Activated CD4-positive, alpha-beta T cell treated with anti-CD3 and anti-CD28 coated beads, Interleukin-2, amount 50 U/mL, for 4 hours (primary cell): ENCODE measurements at places on chromosomes 12 and 14.

GRCh38 chr14:83860631-83861155, 1669.3 kb upstream of the FLRT2 start:
- DNase-seq, result no peak

DNA sequence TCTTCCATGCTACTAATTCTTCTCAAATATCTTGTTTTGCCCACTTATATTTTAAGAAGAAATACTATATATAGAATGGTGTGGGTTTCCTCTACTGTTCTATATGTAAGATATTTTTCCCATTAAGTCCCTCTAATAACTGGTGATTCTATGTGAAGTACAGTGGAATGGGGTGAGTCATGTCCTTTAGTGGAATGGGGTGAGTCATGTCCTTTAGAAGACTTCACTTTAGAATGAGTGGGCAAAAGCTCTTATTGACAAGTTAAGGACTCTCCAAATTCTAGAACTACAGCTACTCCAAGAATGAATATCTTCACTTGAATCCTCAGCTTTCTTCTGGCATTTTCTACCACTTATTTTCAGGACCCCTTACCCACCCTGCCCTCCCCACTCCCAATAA, 349.9 kb downstream of the ETNK1 start:
- no peak for DNase-seq

DNA sequence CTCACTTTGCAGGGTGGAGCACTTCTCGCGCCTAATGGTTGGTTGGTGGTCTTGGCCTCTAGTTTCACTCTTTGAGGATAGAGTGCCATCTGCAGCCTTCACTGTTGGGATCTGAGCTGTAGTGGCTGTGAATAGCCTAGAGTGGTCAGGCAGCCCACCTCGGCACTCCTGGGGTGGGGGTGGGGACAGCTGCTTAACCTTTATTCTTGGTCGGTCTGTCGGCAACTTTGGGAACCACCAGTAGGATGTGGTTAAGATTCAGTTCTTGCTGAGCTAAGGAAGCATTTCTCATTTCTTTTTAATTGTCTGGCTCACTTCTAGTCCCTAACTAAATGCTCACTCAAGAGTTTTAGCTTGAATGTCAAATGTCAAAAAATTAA, 21.1 kb downstream of the TMBIM6 start:
- no peak for DNase-seq

GRCh38 chr14:38199739-38200138, 8.0 kb upstream of the SSTR1 start:
- no peak for DNase-seq

GRCh38 chr12:31931796-31932715, 27.2 kb upstream of the RESF1 start:
- no peak for DNase-seq

DNA sequence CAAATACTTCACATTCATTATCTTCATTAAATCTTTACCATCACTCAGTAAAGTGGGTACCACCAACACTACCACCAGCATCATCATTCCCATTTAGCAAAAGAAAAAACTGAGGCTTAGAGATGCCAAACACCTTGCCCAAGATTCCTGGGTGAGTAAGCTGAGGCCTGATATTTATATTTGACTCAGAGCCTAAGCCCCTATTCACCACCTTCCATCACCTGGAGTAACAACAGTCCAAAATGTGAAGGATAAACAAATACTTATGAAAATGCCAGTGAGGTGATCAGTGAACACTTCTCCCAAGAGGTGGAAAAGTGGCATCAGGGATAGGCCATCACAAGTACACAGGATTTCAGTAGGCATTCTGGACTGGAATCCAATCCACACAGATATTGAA, 3.7 kb downstream of the SLC38A1 start:
- DNase-seq, result no peak

- DNase-seq, result peak; percentile 66
Measured at GRCh38 chr14:99261912-99262787, 9.8 kb downstream of the BCL11B start.

DNA sequence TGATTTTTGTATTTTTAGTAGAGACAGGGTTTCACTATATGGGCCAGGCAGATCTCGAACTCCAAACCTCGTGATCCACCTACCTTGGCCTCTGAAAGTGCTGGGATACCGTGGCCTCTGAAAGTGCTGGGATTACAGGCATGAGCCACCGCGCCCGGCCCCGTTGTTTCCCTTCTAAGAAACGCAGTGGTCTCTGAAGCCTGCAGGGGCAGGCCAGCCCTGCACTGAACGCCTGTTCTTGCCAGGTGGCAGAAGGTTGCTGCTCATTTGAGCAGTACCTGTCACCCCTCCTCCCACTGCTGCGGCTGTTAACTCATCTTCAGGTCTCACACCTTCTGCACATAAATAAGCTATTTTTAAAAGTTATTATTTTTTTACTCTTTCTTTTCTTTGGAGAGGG, 24.3 kb downstream of the GPRC5A start:
- DNase-seq, result no peak

- no peak for DNase-seq
Measured at GRCh38 chr12:51051787-51052186, 3.7 kb downstream of the LETMD1 start.

- no peak for DNase-seq
Measured at GRCh38 chr12:67578976-67579661, 69.4 kb upstream of the DYRK2 start.

GRCh38 chr14:64193821-64194220, 100.3 kb downstream of the ESR2 start:
- DNase-seq, result no peak

DNA sequence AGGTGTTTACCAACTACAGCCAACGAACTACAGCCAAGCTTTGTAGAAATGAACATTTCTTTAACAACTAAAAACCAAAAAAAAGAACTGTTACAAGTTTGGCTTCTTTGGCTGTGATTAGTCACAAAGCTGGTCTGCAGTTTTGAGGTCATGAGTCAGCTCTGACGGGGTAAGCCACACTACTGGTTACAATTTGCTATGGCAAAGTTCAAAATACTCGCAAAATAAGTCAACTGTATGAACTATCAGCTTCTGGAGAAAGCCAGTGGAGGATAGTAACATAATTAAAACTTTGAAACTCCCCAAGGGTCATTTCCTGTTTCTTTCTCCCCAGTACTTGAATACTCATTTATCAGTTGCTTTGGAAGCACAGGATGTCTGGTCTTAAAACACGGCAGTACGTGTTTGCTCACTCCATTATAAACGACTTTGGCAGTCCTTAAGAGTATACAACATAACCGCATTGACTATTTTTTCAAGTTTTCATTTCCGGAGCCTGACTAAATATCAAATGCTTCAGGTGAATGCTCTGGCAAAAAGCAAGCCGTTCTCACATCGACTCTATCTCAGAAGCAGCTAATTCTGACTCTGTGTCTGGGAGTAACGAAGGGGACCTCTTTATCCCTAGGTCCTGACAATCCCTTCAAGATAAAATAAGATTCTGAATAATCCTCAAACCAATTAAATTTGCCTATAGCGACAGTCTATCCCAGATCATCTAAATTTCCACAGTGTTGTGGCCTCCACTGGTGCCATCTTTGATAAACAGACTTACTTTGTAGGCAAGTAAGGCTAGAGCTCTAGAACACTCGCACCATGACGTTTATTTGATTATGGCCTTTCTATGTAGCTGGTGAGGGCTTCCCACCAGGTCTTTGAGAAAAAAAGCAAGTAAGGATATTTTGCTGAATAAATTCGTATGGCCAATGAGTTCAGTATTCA, 10.6 kb downstream of the PHLDA1 start:
- DNase-seq, result peak; percentile 49

- no peak for DNase-seq
Measured at GRCh38 chr12:93578221-93578620, 5.7 kb downstream of the SOCS2 start.

DNA sequence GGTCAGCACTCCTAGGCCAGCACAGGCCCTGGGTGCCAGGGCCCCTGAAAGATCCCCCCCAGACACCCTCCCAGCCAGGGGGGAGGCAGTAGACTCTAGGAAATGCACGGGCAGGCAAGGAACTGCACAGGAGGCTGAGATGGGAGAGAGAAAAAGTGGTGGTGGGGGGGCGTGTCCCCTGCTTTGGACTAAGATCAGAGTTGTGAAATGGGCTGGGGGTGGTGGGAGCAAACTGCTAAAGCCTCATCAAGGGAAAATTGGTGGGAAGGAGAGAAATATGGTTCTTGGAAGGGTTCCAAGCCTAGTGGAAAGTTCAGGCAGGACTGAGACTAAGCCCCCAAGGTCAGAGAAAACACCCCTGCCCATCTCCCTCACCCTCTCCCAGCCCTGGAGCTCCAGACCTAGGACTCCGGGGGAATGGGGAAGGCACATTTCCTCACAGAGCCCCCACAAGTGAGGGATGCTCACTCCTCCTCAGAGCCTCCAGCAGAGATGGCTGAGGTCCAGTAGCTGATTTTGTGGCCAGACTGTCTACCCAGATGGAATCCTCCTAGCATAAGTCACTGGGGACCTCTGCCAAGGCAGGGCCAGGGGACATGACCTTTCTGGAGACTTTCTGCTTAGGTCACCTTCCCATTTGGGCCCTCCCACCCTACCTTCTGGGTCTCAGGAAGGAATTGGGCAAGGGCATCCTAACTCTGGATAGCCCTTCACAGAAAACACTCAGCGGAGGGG, 29.8 kb downstream of the FIGNL2 start:
- DNase-seq, result no peak

GRCh38 chr12:2288471-2288870, 235.7 kb downstream of the CACNA1C start:
- no peak for DNase-seq

DNA sequence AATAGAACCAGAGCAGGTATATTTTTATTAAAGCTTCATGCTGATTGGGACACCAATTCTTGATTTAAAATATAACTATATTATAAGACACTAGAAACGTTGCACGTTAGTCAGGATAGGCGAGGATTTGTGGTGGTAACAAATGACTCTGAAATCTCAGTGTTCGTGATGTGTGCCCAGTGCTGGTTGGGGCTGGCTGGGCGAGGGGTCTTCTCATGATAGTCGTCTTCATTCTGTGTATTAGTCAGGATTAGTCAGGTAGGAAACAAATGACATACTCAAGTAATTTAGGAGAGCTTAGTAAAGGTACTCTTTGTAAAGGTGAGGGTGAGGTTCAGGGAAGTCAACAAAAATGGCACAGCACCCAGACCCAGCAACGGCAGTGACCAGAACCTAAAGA, 73.9 kb upstream of the HIF1A start:
- no peak for DNase-seq

GRCh38 chr14:57889245-57889644, 23.4 kb upstream of the SLC35F4 start:
- DNase-seq, result no peak

DNA sequence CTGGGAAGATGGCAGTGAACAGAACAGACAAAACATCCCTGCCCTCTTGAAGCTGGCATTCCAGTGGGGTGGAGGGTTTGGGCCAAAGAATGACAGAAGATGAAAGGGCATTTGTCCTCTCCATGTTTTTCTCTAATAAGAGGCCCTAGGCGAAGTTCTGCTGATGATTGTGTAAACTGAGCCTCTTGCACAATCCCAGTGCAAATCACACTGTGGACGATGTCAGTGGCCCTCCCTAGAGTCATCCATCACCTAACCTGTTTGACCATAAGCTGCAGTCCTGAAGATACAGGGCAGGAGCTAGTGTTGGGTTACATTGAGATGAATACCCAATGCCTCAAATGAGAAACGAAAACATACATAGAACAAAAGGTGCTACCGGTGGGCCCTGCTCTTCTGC, 622.4 kb upstream of the TBX3 start:
- DNase-seq, result no peak

DNA sequence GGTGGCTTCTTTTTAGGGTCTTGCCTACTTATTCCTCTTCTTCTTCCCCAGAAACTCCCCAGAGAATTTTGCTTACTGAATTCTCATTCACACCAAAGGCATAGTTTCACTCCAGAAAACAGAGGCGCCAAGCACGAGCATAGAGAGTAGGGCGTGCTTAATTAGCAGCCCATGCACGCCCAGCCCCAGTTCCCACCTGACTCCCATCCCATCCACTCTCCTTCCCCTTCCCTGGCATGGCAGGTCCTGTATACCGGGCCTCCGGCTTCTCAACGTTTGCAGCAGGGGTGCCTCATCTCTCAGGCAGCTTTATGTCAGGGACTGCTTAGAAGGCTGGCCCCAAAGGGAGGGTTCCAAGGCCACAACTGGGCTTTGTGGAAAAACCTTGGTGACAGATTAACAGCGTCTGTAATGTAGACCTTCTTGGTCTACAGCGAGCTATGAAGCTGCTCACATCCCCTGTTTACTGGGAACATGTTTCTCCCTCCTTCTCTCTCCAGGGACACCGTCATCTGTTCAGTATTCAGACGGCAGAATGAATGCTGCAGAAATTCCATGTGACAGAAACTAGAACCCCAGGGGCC, 62.7 kb downstream of the ACTN1 start:
- no peak for DNase-seq

GRCh38 chr12:14935031-14935430, 3.3 kb downstream of the ERP27 start:
- no peak for DNase-seq

DNA sequence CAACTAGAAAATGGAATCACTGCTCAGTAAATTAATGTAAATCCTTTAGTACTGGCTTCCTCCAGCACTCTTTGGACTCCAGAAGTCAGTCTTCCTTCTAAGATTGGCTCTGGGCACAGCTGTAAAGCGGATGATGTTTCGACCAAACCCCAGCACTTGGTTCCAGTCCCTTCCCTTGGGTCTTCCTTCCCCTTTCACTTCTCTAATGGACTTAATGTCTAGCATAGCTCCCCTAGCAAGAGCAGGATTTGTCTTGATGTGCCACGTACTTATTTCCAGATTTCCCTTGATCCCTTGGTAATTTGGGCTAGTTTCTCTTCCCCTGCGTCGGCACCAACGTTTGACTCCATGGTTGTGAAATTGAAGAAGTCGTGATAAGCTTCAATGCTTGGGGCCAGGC, 28.3 kb downstream of the C12orf75 start:
- DNase-seq, result no peak

GRCh38 chr14:24992624-24993360, 57.2 kb downstream of the STXBP6 start:
- DNase-seq, result no peak

- DNase-seq, result no peak
Measured at GRCh38 chr14:105748204-105748578, 221.8 kb downstream of the TMEM121 start.

- peak; percentile 42 for DNase-seq
Measured at GRCh38 chr14:99415496-99416281, 65.0 kb downstream of the SETD3 start.

DNA sequence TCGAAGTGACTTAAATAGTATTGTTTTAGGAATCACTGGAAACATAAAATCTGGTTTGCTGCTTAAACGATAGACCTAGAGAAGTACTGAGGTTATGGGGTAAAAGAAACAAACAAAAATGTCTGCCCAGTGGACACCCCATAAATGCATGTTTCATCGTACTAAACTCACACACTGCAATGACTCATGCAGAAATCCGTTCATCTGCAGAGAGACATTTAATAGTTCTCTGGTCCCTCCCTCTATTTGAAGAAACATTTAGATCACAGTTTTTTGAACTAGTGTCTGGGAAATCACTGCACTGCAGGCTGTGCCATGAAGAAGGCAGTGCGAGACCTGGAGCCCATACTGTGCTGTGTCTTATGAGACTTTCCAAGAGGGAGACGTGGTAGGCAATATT, 25.5 kb downstream of the SLC17A8 start:
- no peak for DNase-seq

- no peak for DNase-seq
Measured at GRCh38 chr14:62604524-62604923, 440.7 kb downstream of the KCNH5 start.
